Breast epithelium (tissue), 4 donors: ENCODE measurements at places on chromosomes 16 and 17. TPM values are rescaled to one million over a fixed set of nuclear protein-coding genes. Genes with fewer than 3 reads are reported as not detected.

Gene CCDC43
- total RNA-seq: 16.7 TPM

Gene CTRB1
- not detected for total RNA-seq

Gene HASPIN
- total RNA-seq: 0.48 TPM

Gene KRTAP1-5
- not detected for total RNA-seq

Gene IRF8
- total RNA-seq: 121 TPM

Gene PAM16
- total RNA-seq: 49.9 TPM

Gene SLC4A1
- 0.33 TPM for total RNA-seq

Gene CCL4L2
- 6.1 TPM for total RNA-seq

Gene TP53TG3F
- total RNA-seq: not detected

Gene PIMREG
- total RNA-seq: not detected

Gene GTF3C1
- 31.2 TPM for total RNA-seq

Gene RGS11
- 7.5 TPM for total RNA-seq

Gene DUSP14
- 32.8 TPM for total RNA-seq
